CD4-positive, alpha-beta T cell treated with Interleukin-21 for 1 hour (primary cell): ENCODE measurements at places on chromosomes 2 and 18.

DNA sequence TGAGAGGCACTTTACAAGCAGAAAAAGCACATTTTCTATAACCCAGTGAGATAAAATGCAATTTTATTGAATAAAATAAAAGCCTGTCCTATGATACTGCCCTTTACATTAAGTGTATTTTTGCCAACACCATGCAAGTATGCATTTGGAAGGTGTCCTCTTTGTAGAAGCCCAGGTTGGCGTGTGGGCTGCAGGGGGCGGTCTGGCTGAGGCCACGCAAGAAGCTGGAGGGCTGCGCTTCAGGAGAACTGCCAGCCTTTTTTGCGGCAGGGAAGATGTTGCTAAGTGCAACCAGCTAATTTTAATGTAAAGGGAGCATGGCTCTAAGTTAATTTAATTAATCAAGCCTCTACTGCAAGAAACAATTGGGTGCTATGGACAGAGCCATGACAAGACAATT is 562.8 kb upstream of the SALL3 start:
- no peak for DNase-seq

- no peak for DNase-seq
Measured at GRCh38 chr2:238169048-238169707, 10.4 kb downstream of the ERFE start.

DNA sequence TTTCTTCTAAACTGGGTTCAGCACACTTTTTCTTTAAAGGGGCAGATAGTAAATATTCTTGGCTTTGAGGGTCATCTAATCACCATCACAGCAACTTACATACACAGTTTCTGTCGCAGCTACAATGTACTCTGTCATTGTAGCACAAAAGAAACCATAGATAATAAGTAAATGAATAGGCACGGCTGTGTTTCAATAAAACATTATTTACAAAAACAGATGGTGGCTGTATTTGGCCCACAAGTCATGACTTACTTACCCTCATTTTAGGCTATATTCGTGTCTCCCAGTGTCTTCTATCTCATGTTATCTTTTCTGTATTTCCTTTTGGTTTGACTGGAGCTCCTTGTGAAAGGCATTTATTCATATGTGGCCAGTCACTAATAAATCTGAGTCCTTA is 168.3 kb downstream of the MAP2 start:
- no peak for DNase-seq

DNA sequence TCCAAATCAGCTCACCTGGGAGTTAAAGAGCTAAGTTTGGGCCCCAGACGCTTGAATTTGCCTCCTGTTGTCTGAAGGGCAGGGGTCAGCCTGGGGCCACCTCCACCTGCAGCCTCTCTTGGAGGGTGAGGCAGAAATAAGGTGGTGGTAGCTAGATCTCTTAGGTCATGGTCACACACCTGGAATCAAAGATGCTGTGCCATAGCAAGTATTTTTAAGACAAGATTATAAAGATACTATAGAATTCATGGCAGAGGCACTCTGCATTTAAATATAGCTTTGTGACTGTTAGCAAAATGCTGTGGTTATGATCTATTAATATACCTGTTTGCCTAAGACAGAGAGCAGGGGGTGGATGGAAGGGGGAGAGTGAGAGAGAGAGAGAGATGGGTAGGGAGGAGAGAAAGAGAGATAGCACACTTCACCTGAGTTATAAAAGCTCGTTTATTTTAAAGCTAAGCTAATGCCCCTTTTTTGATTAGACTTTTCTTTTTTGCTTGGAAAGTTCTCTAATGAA is 242.7 kb downstream of the TMEM182 start:
- DNase-seq = no peak

DNA sequence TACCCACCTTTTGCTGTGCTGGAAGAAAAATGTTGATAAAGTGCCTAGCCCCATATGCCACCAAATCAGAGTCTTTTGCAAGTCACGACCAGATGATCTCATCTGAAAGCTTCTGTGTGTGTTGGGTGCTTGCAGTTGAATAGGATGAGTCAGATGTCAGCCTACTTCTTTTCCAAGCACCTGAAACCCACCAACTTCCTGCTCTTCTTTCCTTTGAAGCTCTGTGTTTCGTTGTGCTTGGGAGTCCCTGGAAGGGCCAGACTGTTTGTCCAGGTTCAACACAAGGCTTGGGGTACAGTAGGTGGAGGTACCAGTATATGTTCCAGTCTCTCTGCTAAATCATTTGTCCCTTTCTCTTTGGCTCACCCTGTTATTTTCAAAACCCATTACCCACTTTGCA is 36.8 kb upstream of the LCLAT1 start:
- DNase-seq = no peak

DNA sequence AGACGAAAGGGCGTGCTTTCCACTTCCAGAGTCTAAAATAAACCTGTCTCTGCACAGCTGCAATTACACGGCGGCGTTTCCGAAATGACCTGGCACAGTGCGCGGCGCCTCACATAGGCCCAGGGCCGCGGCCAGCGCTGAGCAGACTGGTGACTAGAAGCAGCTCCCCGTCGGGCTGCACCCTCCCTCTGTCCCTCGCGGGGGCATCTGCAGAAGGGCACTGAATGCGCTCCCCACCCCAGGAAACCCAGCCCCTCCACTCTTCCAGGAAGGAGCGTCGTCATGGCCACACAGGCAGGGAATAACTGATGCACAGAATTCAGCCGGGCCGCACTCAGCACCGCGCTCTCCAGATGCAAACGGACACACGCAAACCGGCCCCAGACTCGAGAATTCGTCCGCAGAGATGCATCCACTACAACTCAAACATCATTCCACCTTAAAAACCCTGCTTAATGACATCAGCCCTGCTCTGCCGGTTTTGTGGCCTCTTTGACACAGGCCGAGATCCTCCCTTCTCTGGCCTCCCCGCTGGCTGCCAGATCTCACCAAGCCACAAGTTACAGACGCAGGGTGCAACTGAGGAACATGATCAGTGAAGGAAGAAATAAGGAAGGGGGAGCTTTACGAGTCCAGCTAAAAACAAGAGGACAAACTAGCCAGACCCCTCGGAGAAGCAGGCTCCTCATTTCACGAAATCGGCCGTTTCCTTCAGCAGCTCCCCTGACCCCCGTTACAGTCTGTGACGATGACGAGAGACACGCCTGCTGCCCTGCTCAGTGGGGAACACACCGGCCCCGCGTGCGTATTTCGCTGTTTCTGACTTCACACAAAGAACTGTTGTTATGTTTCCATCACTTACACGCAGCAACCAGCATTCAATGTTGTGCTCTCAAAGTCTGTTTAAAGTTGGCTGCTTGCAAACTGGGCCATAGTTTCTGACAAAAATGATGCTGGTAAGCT is 40.2 kb downstream of the MBP start:
- no peak for DNase-seq

DNA sequence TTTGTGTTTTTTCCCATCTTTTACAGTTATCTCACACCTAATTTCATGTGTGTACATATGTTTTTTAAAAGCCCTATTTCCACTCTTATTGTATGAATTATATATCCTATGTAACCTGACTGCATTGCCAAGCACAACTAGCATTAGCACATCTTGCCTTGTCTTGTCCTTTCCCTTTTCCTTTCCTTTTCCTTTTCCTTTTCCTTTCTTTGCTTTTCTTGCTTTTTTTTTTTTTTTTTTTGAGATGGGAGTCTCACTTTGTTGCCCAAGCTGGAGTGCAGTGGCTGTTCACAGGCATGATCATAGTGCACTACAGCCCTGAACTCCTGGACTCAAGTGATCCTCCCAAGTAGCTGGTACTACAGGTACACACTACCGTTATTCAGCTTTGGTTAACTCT is 172.7 kb upstream of the BOD1L2 start:
- DNase-seq = no peak

DNA sequence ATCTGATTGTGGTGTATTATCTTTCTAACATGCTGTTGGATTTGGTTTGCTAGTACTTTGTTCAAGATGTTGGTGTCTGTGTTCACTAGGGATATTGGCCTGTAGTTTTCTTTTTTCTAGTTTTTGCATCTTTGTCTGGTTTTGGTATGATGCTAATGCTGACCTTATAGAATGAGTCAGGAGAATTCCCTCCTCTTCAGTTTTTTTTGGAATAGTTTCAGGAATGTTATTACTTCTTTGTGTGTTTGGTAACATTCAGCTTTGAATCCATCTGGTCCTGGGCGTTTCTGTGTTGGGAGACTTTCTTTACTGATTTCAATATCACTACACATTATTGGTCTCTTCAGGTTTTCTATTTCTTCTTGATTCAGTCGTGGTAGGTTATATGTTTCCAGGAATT is 124.2 kb upstream of the EPB41L5 start:
- no peak for DNase-seq

- no peak for DNase-seq
Measured at GRCh38 chr2:128379021-128380015, 60.6 kb upstream of the HS6ST1 start.

- DNase-seq = no peak
Measured at GRCh38 chr2:72920318-72921087, 3.2 kb downstream of the EMX1 start.

- DNase-seq = no peak
Measured at GRCh38 chr18:2716394-2717326, 61.1 kb downstream of the SMCHD1 start.

GRCh38 chr2:239853706-239854327 is 171.3 kb downstream of the NDUFA10 start:
- no peak for DNase-seq

- DNase-seq = no peak
Measured at GRCh38 chr2:222352981-222353380, 54.2 kb upstream of the PAX3 start.

DNA sequence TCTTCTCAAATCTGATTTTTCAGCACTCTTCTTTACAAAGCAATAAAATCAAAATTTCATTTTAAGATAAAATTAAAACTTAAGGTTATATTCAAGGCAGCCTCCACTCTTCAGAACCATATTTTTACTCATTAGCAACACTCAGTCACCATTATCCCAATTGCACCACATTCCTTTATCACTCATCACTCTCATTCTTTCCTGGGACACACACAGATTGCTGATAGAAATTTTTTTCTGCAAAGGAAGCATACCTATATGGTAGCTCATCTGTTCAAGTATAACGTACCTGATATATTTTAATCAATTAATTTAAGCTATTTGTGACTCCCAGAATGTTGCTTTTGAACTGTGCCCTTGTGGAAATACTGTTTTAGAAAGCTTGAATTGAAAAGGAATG is 1559.3 kb upstream of the ZEB2 start:
- no peak for DNase-seq

GRCh38 chr18:59763541-59764136 is 66.4 kb upstream of the CCBE1 start:
- no peak for DNase-seq

- no peak for DNase-seq
Measured at GRCh38 chr2:177553176-177553884, 160.8 kb downstream of the AGPS start.

DNA sequence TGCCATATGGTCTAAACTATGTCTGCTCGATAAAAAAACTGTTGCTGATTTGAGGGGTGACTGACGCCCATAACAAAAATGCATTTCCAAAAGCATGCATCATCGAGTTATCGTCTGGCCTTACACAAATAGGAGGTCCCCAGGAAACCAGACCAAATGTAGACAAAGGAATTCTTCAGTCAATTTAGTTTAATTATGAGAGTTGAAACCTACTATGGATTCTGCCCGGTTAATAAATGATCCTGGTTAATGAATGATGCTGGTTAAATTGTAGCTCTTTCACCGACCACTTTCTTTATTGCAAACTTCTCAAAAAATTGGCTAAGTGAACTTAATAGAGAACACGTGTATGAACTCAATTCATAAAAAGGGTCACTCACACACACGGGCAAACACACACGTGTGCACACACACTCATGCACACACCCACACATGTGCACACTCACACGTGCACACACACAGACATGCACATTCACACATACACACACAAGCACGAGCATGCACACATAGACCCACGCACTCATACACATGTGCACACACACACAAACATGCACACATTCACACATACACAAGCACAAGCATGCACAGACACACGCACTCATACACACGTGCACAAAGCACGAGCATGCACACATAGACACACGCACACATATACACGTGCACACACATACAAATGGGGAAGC is 59.0 kb upstream of the SALL3 start:
- DNase-seq = no peak

DNA sequence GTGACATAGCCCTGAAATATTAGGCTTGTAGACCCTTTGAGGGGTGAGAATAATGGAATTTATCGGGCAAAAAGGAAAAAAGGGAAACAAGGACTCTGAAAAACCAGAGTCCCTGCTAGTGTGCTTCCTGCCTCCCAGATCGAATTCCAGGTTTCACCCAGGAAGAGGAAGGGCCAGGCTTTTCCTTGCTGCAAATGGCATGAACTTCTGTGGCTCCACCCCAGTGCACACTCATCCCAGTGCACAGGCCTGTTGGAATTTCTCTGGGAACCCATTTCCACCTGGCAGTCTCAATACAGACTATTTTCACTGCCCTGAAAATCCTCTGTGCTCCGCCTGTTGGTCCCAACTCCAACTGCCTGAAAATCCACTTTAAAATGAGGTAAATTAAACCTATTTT is 29.9 kb downstream of the C18orf54 start:
- no peak for DNase-seq

DNA sequence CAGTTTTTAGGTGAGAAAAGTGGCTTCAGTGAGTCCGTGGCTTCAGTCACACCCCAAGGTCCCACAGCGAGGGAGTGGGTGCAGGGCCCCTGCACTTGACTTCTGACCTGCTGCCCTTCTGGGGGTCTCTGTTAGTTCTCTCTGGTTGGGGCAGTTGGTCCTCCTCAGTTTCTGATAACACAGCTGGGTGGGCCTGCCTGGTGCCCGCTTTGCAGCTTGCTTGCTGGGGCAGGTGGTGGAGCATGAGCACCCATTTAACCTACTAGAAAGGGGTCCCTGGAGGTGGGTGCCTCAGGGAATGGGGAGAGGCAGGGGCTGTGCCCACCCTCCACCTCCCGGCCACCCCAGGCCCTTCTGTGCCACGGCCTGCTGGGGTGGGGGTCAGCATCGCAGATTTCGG is 83.2 kb downstream of the ASB1 start:
- no peak for DNase-seq

DNA sequence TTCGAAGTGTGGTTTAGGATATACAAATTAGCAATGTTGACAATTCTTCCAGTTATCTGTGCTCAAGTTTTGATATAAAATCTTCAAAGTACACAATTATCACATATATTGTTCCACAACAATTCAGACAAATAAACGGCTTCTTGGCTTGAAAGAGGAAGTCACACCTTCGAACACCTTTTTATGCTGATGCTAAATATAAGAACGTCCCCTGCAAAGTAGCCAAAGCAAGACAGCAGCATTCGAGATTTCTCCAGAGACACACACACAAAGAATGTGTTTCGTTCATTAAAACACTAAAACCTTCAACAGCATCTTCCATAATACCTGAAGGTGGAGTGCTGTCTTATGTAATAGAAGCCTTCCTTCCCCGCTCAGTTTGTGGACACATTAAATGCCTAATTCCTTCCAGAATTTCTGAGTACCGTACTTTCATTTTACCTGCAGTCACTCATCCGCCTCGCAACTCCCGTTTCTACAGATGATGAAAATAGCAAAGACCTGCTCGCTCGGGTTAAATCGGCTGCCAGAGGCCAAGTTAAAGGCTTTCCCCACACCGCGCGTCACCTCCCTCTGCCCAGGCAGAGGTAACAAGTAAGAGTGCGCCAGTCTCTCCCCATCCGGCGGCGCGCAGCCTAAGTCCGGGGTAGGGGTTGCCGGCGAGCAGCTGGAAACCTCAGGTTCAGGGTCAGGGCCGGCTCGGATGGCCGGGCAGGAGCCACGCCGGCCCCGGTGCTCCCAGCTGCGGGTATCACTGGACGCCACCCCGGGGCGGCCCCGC is 847 bp downstream of the SERPINE2 start:
- peak; percentile 15 for DNase-seq
